ENCODE measurements at places on chromosomes 3 and 15.

- no peak for DNase-seq
Observed at GRCh38 chr3:119187266-119187665, 13.9 kb downstream of the UPK1B start.

DNA sequence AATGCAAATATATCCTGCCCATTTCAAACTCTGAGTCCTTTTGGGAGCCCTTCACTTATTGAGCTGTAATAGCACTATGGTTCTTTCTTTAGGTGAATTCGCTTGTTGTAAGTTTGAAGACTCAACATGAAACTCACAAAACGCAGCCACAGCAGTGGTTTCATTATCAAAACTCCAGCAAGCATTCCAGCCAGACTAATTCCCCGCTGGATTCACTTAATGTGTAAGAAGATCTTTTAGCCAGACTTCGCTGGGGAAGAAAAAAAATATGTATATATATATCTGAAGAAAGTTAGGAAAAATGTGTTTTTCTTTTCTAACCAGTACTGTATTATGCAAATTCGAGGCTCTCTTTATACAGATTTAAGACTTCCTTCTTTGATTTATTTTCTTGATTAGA is 241.1 kb downstream of the WNT5A start:
- no peak for DNase-seq

DNA sequence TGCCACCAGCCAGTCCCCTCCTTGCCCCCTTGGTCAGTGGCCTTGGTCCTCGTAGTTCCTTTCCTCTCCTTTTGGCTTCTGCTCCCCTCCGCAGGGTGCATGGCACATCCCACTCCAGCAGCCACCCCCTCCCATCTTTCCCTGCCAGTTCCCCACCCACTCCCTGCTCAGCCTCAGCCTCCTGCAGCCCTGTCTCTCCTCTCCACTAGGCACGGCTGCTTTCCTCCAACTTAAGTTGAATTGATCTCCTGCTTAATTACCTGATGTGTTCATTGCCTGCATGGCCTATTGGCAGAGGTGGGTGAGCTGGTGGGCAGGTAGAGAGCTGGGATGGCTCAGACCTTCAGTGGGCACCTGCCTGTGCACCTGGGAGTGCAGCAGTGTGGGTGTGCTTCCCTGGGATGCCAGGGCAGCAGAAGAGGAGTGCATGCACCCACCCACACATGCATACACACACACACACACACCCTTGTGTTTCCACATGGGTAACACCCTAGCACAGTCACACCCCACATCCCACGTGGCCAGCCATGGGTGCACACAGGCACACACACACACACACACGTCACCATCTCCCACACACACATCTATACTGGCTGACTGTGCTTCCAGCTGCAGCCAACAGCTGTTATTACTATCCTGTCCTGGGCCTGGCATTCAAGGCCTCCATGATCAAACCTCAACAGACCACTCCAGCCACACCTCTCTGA is 30.9 kb downstream of the C3orf18 start:
- no peak for DNase-seq

- no peak for DNase-seq
Observed at GRCh38 chr15:32104061-32104995, 74.0 kb downstream of the CHRNA7 start.

DNA sequence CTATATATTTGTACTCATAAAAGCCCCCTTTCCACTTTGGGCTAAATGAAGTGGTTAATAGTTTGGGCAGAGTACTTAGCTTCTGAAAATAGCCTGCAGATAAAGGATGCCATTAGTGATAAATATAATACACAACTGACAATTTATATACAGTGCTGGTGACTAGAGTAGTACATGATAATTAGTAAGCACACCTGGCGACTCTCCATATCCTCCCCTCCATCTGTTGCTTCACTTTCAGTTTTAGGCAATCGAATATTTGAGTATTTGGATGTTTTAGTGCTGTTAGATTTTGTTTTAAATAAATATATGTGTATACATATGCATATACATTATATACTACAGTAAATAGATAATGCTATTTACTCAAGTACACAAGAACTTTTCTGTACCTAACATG is 35.9 kb upstream of the CHMP2B start:
- no peak for DNase-seq

GRCh38 chr15:95113041-95113440 is 881.7 kb downstream of the MCTP2 start:
- no peak for DNase-seq

- DNase-seq = no peak
Observed at GRCh38 chr15:58185439-58185838, 47.3 kb downstream of the AQP9 start.

DNA sequence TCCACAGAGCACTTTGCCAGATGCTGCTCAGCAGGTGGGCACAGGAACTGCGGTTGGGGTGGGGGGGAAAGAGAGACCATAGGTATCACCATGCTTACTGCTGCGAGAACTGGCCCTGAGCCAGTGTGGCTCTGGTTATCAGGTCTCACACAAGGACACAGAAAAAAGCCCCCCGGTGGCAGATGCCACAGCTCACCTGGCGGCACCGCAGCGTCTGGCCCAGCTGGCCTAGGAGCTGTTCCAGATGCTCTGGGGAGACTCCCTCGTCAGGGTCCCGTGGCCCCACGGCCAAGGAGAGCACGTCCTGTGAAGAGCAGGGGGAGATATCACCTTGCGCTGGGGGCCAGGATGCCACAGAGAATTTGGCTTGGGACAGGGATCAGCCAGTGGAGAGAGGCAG is 10.8 kb downstream of the CDAN1 start:
- no peak for DNase-seq

GRCh38 chr3:95418251-95418650 is 1355.4 kb downstream of the NSUN3 start:
- no peak for DNase-seq

- peak; percentile 62 for DNase-seq
Observed at GRCh38 chr3:50617096-50617791, at the start of gene MAPKAPK3. MAPKAPK3 (plus strand) TSS chr3:50617151; CDS start chr3:50617566, 415 bp downstream.

GRCh38 chr3:134660046-134660441 is 9.2 kb upstream of the KY start:
- no peak for DNase-seq

DNA sequence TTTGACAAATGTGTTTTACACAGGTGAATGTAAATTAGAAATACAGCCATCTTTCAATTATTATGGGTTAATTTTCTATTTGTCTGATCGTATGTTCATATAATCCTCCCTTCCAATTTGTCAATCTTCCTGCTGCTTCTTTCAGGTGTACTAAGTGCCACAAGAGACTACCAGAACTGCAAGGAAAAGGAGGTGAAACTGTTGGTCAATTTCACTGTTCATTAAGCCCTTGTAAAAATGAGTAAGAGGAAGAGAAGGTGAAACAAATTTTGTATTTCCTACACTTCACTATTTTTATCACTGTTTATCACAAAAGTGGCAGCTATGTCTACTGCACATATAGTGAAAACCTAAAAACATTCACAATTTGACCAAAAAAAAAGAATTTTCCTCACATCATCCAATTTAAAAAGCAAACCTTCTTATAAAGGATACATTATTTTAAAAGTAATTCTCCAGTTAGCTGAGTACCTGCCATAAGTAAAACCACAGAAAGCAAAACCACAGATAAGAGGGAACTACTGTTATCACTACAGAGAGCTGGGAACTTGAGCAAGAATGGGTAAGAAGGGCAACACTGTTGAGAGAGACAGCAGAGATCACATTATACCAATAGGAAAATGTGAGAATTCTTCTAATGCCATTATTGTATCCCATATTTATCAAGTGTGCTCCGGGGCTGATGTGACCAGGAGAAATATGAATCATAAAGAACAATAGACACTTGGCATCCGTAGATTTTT is 163.0 kb downstream of the TBC1D5 start:
- DNase-seq = no peak

GRCh38 chr3:177816667-177817208 is 619.5 kb upstream of the TBL1XR1 start:
- no peak for DNase-seq

GRCh38 chr3:22245811-22246583 is 495.0 kb upstream of the ZNF385D start:
- DNase-seq = no peak

GRCh38 chr3:117553461-117553860 is 843.9 kb downstream of the TUSC7 start:
- DNase-seq = no peak

GRCh38 chr15:50113992-50114780 is 4.8 kb downstream of the ATP8B4 start:
- no peak for DNase-seq

DNA sequence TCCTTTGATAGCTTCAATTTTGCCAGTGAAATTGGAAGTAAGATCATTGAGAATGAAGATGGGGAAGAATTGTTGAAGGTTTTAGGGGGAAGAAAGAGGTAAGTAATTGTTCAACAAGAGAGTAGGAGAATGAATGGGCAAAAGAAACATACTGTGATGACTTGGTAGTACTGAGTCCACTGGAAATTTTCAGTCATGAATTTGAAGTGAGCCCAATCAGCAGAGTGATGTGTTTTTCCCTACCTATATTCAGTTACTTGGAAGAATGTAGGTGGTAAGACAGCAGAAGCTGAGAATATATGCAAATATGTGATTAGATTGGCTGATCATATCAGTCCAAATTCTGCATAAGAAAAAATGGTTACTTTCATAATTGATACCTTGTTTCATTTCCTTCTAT is 569.6 kb downstream of the AGBL1 start:
- no peak for DNase-seq

DNA sequence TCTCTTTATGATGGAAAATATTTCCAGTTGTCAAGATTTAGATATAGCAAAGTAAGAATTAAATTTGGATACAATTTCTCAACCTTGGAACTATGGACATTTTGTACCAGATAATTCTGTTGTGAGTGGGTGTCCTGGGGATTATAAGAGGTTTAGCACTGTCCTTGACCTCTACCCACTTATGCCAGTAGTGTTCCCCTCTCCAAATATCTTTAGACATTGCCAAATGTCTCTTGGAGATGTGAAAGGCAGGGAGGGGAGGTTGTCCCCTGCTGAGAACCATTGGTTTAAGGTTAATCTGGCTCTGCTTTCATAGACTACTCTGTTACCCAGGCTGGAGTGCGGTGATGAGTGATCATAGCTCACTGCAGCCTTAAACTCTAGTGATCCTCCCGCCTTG is at the start of gene EBLN2:
Gene EBLN2, plus strand, starts transcription at position 244 of the 400 bp plus-strand sequence. CDS start 423 bp downstream, outside the sequence.
- no peak for DNase-seq

DNA sequence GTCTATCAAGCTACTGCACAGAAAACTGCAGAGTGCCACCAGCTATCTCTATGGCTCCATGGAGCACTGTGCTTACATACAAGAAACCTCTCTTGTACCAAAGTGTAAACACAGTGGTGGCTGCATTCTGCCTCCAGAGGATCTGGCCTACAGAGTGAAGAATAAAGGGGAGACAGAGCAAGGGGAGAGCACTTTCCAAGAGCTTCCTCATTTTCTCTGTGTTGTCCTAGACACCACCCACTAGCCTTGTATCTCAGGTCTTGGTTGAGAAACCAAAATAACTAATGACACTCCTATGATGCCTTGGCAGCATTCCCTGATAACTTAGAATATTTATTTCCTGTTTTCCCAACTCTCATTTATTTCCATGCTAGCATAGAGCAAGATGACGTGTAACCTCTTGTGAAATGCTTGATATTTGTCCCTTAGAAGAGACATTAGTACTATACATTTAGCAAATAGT is 56.9 kb upstream of the PHLDB2 start:
- DNase-seq = no peak

GRCh38 chr3:196740481-196741248 is 1.0 kb downstream of the PAK2 start:
- DNase-seq = no peak

DNA sequence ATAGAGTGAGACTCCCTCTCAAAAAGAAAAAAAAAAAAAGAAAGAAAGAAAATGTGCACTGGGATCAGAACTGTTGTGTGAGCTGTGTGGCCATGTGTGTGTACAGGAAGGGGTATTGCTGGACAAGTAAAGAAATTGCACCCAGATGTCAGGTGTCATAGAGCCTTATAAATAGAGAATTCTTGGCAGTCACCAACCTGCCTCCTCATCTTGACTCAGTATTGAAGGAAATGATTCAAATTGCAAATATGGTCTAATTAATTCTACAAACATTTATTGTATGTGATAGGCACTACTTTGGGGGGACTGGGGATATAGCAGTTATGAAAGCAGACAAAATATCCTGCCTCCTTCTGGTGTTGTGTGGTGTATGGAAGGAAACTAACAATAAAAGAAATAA is 243.8 kb upstream of the TTC14 start:
- DNase-seq = no peak

GRCh38 chr3:17411157-17411877 is 331.1 kb downstream of the TBC1D5 start:
- DNase-seq = no peak

DNA sequence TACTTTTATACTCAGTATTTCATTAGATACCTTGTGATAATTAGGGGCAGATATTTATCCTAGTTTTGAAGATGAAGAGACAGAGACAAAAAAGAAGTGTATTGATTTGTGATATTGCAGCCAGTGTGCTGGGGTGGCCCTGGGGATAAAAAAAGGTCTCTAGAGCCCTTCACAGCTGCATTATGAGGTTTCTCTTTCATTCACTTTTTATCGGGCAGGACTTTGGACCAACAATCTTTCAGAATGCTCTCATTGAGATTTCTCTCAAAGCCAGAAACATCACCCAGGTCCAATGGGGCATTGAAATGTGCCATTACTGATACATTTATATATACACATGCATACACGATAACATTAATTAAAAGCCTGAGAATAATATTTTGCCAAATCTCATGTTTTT is 20.5 kb upstream of the SELENOT start:
- DNase-seq = no peak

GRCh38 chr3:157257101-157257500 is 97.2 kb upstream of the CCNL1 start:
- no peak for DNase-seq

DNA sequence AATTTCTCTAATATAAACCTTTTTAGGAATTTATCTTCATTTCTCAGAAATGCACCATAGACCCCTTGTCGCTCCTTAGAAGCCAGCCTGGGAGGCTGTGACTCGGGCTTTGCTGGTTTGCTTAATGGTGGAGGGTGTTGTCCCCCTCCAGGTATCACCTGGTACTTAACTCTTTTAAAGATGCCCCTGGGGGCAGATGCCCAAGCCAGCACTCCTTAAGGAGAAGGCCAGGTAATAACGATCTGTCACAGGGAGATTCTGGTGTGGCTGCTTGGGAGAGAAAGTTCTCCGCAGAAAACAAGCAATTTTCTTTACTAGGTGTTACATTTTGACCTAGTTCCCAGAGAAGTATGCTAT is 22.3 kb downstream of the EHD4 start:
- no peak for DNase-seq

DNA sequence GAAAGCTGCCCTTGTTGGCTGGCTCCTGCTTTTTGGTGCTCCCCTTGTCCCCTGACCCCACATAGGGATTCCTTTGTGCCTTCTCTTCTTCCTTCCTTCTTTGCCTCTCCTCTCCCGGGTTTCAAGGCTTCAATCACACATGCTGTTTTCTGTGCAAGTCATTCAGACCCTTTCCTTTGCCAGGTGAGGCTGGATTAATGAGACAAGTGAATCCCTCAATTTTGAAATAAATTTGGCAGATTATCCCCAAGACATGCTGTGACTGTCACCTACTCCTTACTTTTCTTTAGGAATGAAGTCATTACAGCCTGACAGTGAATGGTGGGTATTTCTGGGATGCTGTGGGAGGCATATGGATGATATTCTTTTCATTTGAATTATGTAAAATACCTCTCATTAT is 259.0 kb upstream of the RGMA start:
- DNase-seq = no peak

- no peak for DNase-seq
Observed at GRCh38 chr3:59268170-59268569, 218.3 kb upstream of the CFAP20DC start.

- no peak for DNase-seq
Observed at GRCh38 chr15:85019815-85020590, 38.3 kb downstream of the PDE8A start.

All from activated B cell treated with CpG ODN at 0.5 μM for 24 hours (primary cell).